ENCODE measurements at places on chromosomes 6 and 20.

GRCh38 chr6:132253211-132253610, 148.1 kb downstream of the MOXD1 start:
- no peak for DNase-seq

- DNase-seq = no peak
These were observed 62.6 kb upstream of the MAP7 start for GRCh38 chr6:136612666-136613389.

DNA sequence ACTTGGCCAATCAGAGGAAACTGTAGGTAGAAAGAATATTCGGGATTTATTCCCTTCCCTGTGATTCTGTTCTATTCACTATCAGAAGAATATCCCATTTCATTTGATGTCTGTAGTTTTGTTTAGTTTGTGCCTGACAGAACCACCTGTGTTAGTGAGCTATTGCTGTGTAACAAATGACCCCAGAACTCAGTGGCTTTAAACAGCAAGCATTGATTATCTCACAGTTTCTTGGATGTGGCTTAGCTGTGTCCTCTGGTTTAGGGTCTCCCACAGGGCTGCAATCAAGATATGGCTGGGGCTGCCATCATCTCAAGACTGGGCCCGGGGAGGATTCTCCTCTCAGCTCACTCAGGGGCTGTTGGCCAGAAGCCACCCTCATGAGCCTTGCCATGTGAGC, 143.7 kb downstream of the ZDHHC14 start:
- DNase-seq = no peak

DNA sequence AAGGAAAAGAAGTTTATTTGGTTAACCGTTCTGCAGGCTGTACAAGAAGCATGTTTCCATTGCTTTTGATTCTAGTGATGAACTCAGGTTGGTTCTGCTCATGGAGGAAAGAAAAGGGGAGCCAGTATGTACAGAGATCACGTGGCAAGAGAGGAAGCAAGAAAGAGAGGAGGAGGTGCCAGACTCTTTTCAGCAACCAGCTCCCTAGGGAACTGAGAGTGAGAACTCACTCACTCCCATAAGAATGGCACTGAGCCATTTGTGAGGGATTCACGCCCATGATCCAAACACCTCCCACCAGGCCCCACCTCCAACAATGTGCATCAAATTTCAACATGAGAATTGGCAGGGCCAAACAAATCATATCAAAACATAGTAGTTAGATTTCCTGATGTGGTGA, 649.1 kb downstream of the EPM2A start:
- DNase-seq = no peak

DNA sequence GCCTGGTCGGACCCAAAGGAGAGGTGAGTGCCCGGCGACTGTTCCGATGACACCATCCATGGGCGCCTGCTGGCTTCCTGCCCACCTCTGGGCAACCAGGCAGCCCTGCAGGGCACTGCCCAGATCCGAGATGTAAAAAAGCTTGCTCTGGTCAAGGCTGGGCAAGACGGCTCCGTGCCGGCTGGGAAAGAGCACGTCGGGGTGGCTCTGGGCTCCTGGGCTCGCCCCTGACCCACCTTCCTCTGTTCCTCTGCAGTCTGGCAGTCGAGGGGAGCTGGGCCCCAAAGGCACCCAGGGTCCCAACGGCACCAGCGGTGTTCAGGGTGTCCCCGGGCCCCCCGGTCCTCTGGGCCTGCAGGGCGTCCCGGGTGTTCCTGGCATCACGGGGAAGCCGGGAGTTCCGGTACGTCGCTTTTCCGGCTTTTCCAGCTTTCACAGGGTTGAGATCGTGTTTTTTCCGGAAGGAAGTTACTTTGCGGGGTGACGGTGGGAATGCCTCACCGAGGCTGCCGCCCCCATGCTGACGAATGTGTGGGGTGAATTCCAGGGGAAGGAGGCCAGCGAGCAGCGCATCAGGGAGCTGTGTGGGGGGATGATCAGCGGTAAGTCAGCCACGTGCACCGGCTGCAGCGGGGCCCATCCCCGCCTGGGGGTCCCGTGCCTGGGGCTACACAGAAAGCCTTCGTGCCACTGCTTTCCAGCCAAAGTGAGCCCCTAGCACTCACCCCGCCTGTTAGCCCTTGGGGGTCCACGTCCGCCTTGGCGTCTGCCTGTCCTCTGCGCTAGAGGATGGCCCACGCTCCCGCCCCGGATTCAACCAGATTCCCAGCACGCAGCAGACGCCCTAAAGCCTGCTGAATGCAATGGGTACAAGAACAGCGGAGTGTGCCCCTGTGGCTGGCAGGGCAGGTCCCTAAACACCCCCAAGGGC, 19.3 kb downstream of the COL9A3 start:
- DNase-seq = no peak

GRCh38 chr6:28982476-28983266, 22.4 kb downstream of the ZNF311 start:
- peak; percentile 53 for DNase-seq

DNA sequence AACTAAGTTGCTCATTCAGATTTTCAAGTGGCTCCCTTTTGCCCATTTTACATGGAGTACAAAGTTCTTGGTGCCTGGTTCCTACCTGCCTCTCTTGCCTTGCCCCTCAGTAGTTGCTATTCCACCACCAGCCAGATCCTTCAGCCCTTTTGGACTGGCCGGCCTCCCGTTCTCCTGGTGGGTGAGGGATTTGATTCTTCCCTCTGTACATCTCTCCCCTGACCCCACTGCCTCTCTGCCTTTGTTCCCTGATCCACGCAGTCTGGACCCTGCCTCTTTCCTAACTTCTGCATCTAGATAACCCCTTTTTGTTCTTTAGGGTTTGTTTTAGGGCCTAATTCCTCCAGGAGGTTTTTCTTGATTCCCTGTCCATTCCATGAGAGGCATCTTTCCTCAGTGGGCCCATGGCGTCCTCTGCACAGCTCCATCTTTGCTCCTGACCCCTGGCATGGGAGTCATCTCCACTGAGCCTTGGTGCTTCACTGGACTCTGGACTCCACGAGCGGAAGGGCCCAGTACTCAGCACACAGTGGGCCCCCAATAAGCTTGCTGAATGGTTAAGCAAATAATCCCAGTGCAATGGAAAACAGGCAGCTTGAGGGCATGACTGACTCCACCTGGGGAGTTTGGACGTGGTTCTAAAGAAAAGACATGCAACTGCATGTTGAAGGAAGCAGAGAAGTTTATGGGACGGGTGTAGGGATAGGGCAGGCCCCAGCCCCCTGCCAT, 309.3 kb upstream of the SUPT3H start:
- DNase-seq = no peak

DNA sequence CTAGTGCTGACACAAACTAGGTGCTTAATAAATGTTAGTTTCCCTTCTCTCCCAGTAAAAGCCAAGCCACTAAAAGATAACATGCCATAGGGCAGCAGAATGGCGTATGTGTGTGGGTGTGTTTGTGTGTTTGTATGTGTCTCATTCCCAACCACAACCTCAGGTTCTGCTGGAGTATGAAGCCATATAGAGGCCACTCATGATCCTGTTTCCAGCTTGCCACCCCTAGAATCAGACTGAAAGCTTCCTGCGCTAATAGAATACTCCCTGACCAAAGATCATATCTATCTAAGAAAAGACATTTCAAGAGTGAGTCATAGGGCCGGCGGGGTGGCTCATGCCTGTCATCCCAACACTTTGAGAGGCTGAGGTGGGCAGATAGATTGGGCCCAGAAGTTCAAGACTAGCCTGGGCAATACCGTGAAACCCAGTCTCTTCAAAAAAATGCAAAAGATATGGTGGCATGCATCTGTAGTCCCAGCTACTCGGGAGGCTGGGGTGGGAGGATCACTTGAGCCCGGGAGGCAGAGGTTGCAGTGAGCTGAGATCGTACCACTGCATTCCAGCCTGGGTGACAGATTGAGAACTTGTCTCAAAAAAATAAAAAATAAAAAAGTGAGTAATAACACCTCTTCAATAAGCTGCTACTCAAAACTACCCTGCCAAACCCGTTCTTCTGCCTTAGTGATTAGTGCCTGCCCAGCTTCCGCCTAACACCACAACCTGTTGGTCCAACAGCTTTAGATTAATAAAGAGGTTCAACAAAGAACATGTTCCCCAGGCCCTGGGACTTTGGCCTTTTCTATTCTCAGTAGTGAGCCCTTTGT, 11.8 kb upstream of the SNRPC start:
- DNase-seq = no peak

- DNase-seq = no peak
These were observed 754 bp downstream of the HDDC2 start for GRCh38 chr6:125300992-125301434.

GRCh38 chr6:31822036-31822821, 5.3 kb upstream of the HSPA1B start:
- DNase-seq = peak; percentile 85

GRCh38 chr6:134132494-134133141, 80.2 kb upstream of the SLC2A12 start:
- DNase-seq = no peak

DNA sequence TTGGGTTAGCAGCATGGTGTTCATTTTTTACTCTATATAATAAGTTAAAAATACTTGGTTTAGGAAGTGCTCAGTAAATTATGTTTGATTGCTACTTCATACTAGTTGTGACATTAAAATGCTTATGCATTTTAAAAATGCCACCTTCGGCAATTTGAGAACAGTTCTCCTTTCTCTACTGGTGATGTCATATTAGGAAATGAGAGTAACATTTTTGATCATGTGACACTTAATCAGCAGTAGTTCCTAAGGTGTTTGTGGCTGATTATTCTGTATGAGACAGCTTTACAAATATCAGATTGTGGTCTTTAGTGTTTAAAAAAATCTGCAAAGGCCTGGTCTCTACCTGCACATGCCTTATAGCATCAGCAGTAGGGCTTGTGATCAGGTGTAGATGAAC, 4.4 kb downstream of the GZF1 start:
- DNase-seq = no peak

DNA sequence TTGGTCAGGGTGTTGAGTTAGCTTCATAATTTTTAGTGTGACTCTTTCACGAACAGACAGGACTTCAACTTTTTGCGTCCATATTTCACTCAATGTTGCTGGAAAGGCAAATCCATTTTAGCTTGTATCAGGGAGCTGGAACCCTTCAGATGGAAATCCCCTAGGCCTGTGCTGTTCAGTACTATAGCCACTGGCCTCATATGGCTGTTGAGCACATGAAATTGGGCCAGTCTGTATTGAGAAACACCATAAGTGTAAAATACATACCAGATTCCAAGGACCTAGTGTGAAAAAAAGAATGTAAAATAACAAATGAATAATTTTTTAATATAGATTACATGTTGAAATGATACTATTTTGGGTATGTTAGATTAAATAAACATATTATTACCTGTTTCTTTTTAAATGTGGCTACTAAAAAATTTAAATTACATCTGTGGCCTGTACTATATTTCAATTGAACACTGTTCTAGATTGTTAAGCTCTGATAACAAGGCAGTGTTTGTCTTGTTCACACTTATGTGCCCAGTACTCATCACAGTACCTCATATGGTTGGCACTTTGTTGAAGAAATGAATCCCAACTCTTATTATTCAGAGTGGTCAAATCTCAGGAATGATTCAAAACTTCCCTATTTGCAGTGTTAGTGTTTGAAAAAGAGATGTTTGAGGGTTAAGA, 34.3 kb downstream of the CTNNBL1 start:
- DNase-seq = no peak

- no peak for DNase-seq
These were observed 1.4 kb downstream of the NNAT start for GRCh38 chr20:37522260-37523011.

DNA sequence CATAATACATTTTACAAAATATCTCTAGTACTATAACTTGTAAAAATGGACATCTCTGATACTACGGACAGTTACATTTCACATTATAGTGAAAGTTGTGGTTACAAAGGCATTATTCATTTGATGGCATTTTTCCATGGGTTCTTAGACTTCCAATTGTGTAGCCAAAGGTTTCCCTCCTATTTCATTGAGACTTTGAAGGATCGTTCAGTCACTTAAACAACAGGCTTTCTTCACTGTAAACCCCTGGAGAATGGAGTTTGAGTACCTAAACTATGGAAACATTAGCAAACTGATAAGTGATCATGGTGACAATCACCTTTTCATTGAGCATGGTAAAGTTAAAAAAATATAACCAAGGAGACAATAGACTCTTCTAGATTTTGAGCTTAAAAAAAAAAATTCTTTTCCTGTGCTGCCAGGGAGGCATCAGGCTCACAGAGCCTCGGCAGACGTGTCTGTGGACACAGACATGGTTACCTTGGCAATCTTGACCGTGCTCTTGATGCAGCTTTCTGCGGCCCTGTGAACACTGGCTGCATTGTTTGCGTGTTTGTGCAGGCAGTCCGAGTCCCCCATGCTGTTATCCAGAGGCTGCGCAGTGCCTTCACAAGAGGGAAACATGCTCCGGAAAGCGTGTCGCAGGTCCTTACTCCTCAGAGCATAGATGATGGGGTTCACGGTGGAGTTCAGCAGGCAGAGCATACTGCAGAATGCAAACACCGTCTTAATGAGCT, 22.6 kb downstream of the CNR1 start:
- no peak for DNase-seq

DNA sequence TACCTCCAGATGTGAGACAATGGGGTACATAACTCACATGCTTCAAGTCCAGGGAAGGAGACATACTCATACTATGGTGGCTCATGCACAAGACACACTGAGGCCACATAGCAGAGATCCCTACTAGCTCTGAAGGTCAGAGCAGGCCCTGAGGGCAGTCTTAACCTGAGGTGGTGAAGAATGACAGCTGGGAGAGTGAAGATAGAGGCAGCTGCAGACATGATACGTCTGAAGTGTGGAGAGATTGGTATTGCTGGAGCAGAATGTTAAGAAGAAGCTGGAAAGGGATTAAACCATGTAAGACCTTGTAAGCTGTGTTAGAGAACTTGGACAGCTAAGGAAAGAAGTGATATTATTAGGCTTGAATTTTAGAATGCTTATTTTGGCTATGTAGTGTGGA, 32.9 kb downstream of the PGM3 start:
- no peak for DNase-seq

GRCh38 chr20:19969106-19969505, 48.1 kb upstream of the NAA20 start:
- DNase-seq = no peak

DNA sequence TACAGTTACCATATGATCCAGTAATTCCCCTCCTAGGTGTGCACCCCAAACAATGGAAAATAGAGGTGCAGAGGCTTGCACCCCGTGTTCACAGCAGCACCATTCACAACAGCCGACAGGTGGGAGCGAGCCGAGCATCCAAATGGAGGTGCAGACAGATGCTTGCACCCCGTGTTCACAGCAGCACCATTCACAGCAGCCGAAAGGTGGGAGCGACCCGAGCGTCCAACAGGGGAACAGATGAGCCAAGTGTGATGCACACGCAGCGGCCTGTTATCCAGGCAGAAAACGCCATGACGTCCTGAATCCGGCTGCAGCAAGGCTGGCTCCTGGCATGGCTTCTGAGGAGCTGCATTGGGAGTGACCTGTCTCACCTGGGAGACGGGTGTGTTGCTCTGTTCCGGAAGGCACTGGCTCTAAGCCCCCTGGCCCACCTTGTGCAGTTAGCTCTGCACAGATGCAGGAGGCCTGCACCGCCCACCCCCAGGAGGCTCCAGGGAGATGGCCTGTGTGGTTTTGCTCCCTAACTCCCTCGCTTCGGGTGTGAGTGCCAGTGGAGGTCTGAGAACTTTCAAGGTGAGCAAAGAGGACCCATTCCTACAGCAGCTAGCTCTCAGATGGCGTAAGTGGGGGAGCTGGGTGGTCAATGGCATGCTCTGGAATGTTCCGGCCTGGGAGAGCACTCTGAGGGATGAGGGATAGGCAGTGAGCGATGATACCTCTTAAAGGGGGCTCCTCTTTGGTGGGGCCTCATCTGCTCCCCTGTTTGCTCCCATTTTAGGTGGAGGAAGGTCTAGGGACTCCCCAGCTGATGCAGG, 47.8 kb upstream of the FRMD1 start:
- no peak for DNase-seq

GRCh38 chr6:24415753-24416152, 13.0 kb downstream of the MRS2 start:
- no peak for DNase-seq

GRCh38 chr20:45919542-45920399, 7.8 kb upstream of the PLTP start:
- DNase-seq = no peak

All from Ammon's horn (tissue), 1 donor.